ENCODE measurements at places on chromosomes 2 and 18.

- DNase-seq: no peak
Observed at GRCh38 chr18:44960580-44960979, 279.9 kb downstream of the SETBP1 start.

- DNase-seq: peak; percentile 12
Observed at GRCh38 chr2:203453858-203454451, 81.1 kb downstream of the RAPH1 start.

DNA sequence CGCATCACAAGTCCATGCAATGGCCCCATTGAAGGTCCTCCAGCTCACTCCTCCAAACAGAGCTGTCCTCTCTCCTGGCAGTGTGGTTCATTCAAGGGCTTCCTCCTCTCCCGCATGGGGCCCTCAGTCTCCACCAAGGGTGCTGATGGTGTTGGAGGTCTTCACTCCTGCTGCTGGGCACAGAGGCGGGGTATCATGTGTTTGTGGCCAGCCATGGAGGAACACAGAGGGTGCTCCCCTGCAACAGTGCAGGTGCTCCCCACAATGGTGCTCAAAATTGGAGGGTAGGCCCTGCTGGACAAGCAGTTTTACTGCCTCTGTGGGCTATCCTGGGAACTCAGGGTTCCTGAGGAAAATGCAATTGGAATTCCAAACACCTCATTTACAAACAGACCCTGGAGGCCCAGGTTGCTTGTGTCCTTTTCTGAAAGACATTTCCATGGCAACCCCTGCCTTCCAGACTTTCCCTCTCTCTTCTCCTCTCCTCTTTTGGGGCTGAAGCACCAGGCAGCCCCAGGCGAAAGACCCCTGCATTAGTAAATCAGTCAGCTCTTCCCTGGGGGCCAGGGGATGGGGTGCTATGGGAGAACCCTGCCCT is 256.0 kb downstream of the HAUS1 start:
- no peak for DNase-seq

DNA sequence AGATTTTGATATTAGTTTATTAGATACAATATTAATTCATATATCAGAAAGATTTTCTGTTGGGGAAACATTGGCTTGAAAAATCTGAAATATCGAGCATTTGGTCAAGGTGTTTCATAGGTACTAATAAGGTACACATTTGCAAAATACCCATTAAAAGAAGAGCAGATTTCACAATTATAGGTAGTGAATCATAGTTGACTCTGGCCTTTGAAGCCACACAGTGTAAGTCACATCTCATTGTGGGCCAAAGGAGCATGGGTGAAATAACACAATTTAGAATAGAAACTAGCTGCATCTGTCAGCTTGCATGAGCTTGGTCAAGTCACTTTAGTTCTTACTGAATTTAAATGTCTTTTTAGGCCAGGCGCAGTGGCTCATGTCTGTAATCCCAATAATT is 4.9 kb downstream of the KDM3A start:
- DNase-seq: no peak

- no peak for DNase-seq
Observed at GRCh38 chr18:69401226-69401971, 711 bp downstream of the DOK6 start.

DNA sequence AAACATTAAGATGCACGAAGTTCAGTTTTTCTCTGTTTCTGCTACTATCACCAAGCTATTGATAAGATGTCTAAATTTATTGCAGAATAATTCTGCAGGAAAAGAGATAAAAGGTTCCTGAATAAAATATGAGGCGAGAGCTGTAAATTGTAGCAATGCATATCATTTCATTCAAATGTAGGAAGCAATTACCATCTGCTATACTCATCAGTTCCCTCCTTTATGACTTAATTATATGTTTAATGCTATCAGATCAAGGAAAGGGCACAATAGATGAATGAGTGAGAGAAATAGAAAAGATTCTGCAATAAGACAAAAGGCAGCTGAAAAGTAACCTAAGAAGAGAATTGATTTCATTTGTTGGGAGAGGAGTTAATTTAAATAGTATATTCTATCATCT is 108.2 kb upstream of the GALNT5 start:
- DNase-seq: no peak

DNA sequence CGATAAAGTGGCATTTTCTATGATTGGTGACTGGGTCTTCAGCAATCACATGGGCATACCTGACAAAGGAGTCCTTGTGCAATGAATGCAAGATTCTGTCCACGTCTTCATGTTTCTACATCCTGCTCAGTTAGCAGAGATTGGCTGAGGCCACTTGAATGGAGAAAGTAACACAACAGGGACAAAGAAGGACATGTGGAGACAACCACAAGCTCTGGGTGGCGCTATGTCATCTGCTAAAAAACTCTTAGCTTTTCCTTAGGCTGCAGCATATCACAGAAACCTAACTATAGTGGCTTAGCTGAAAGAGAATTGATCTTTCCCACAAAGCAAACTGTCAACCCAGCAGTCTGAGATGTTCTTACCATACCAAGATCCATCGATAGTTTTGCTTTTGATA is 1109.7 kb downstream of the SOCS6 start:
- DNase-seq: no peak

DNA sequence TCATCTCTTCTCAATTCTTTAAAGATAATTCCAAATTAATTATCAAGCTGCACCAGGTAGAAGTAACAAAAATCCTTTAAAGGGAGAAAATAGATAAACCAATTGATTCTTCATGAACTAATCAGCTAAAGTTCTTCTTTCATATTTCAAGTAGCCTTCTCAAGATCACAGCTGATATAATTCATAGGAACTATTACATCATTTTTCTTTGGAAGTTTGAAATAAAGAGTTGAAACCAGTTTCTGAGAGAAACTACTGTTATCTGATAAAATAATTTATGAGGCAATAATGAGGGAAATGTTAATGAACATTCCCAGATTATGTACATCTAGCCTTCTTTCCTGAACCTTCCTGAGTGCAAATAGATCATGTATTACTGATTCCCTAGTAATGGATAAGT is 484.9 kb downstream of the METTL4 start:
- no peak for DNase-seq

- DNase-seq: no peak
Observed at GRCh38 chr2:33420726-33421125, 55.7 kb upstream of the RASGRP3 start.

DNA sequence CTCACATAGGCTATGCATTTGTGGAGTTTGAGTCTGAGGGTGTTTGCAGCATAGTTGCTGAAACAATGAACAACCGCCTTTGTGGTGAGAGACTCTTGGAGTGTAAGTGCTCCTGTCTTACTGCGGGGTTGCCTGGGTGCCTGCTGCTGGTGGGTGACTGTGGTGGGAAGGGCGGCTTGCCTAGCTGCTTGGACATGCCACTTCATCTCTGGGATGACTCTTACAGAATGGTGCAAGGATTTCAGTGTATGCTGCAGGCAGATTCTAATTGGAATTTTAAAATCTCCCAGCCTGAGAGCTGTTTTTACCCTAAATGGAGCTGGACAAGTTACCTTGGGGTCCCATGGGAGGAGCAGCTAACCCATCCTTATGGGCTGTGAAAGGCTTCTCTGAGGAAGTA is 50.1 kb downstream of the CYP27C1 start:
- no peak for DNase-seq

DNA sequence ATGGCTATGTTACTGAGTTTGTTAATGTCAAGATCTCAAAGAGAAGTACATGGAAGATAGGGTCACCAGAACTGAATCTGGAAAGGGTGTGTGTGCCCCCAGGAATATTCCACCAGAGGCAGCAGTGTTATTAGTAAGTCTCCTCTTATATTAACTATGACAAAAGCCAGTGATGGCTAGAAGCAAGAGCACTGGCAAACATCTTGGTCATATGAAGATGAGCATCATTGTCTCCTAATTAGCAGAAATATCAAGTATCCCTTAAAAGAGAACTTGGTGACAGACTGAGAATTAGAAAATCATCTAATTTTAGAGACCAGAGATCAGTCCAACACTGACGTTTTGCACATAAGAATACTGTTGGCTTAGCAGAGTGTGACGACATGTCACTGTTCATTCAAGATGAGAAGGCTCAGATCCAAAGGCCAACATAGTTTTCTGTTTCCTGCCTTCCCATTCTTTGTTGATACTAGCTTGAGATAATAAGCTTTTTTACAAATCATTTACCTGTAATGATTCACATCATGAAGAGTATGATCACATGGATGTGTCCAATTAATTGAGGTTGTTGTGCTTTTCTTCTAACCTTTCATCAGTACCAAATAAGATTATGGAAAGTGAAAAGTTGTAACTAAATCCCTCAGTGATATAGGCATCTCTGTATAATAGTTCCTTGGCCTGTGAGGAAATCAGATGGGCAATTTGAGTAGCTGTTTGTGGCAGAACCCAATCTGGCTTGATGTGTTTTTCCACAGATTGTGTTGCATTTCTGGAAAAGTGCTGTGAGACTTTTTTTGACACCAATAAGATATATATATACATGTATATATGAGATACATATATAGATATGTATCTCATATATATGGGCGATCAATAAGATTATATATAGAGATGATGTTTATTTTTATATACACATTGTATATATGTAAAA is 44.5 kb downstream of the MAPRE2 start:
- DNase-seq: no peak

DNA sequence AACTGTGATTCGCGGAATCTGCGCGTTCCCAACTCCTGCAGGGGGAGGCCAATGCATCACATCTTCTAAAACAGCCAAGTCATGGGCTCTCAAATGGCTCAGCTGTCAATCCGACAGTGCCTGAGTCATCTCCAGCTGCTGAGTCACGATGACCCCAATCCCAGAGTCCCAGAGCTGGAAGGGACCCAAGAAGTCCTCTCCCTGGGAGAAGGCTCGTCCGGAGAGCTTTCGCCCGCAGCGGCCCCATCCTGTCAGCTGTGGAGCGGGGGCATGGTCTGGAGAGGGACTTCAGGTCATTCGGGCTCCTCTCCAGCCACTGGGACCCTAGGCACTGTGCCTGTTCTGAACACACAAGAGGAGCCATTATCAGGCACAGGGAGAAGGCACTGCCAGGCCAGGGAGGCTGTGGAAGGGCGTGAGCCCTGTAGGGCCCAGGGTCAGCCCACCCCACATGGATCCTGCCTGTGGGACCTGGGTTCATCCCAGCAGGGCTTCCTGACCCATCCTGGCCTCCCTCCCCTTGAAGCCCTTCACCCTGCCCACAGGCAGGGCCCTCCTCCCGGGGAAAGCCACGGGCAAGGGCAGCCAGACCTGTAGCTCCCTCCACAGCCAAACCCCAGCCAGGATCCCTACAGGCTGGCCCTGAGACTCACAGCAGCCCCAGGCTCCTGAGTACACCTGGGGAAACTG is 47.6 kb upstream of the GPC1 start:
- DNase-seq: no peak

DNA sequence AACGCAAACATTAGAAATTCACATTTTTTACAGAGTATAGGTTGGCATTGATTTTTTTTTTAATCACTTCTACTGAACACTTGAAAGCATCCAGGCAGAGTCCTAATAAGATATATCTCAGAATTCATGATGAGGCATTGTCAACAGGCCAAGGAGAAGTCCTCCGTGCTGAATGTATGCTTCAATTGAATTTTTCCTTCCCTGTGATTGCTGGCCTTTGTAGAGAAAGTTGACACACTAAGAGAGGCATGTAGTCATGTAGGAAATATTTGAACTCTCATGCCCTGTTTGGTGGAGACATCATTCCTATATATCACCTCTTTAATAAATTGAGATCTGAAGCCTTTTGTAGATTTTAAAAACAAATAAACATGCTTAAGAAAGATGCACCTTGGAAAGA is 844.9 kb downstream of the CPS1 start:
- no peak for DNase-seq

DNA sequence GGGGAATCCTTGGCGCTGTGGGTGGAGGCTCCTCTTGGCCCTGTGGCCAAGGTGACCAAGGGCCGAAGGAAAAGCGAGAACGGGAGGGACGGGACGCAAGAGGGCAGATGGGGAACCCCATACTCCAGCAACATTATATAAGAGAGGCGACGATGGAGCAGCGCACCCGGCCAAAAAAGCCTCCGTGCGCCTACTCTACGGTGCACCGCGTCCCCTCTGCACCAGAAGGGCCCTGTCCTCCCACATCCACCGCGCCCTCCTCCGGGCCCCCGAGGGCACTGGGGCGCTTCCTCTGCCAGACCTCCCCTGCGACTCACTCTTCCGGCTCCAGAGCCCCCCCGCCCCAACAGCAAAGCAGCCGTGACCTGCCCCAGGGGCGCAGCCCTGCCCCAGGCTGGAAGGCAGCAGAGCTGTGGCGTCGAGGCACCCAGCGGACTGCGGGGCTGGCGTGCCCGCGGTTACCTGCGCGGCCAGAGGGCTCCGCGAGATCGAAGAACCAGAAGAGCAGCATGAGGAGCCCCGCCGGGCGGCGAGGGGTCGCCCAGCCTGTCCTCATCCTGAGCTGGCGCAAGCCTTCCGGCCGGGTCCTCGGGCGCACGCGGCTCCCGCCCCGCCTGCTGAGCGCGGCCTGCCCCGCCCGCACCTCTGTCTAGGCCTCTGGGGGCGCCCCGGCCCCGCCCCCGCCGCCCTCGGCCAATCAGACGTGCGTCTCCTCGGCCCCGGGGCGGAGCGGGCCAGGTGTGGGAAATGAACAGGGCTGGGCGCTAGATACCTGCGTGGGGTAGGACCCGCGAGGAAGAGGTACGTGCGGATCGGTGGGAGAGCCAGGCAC is 106.3 kb upstream of the CD302 start:
- peak; percentile 78 for DNase-seq

GRCh38 chr2:203798296-203799087 is 69.1 kb upstream of the CTLA4 start:
- no peak for DNase-seq

GRCh38 chr2:172358691-172359556 is 68.5 kb upstream of the ITGA6 start:
- DNase-seq: no peak

DNA sequence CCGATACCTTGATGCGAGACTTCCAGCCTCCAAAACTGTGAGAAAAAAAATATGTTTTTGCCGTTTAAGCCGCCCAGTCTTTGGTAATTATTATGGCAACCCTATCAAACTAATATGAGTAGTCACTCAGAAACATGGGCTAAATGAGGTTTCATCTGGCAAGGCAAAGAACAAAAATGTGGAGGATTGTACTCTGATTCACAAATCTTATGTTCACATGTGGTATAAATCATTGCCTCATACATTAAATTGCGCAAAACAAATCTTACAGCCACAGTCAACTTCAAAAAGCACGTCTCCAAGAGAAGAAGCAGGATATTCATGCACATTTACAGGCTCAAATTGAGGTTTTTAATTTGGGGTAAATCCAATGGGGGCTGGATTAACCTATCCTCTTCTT is 1435.4 kb upstream of the LRRTM1 start:
- no peak for DNase-seq

DNA sequence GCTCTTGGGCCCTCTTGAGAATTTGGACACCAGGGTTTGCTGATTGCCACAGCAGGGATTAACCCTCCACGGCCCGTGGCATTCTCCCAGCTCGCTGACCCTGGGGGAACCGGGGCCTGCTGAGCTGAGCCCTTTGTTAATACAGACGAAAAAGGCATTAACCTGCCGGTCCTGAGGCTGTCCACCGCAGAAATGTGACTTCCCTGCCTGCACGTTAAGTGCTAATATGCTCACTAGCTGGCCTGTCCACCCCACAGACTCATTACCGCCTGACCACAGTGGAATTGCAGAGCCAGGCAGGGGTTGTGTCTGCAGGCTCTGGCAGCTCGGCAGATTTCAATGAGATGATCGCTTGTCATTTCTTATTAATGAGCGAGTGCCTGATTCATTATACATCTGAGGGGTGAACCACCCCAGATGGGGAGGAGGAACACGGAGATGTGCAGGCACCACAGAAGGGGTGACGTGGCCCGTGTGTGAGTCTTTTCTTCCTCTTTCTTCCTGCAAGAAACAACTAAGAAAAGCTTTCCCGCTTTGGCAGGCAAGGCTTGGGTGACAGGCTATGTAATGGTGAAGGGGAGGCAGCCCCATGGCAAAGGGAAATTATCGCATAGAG is 126.0 kb downstream of the GLI2 start:
- no peak for DNase-seq
